Skeletal muscle tissue (tissue), 5 donors: ENCODE measurements at places on chromosomes 6 and 20. TPM values are rescaled to one million over a fixed set of nuclear protein-coding genes. Genes with fewer than 3 reads are reported as not detected.

Gene RPN2
- total RNA-seq = 117 TPM

Gene CEP57L1
- total RNA-seq = 20.4 TPM

Gene FAM217A
- not detected for total RNA-seq

Gene TSBP1
- not detected for total RNA-seq

Gene HLA-DOB
- not detected for total RNA-seq

Gene GABRR1
- 0.52 TPM for total RNA-seq

Gene SLC22A23
- total RNA-seq = 2.6 TPM

Gene SAMD3
- 8.9 TPM for total RNA-seq

Gene MUC22
- not detected for total RNA-seq
